ENCODE measurements at places on chromosomes 13 and 19. TPM values are rescaled to one million over a fixed set of nuclear protein-coding genes. Genes with fewer than 3 reads are reported as not detected.

Gene DHX34
- 30.5 TPM for total RNA-seq

Gene TDRD3
- 16.9 TPM for total RNA-seq

Gene PTGER1
- total RNA-seq, result 1.1 TPM

Gene PCID2
- 73.3 TPM for total RNA-seq

Gene SLC6A16
- total RNA-seq, result 5.0 TPM

All from HCT116 (cell line).